ENCODE measurements at places on chromosomes 5 and 9.
A peak's percentile ranks its signal among the peaks of the same experiment; 100 is the strongest.

DNA sequence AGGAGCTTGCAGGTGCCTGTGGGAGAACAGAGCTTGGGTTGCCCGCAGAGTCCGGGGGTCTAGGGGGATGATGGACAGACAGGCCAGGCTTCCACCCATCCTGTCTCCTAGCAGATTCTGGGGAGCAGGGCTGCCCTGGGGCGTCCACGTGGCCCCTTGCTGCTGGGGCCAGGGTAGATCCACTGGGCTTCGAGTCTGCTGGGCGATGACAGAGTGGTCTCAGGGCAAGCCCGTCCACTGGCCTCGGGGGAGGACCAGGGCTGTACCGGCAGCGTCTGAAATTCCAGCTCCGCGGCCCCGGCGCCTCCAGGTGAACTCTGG, 124.2 kb upstream of the IRX4 start:
- no peak overlapping the region for H3K27ac ChIP-seq
- DNase-seq = no peak
- no peaks in the 10 kb centered on the region for H3K36me3 ChIP-seq

DNA sequence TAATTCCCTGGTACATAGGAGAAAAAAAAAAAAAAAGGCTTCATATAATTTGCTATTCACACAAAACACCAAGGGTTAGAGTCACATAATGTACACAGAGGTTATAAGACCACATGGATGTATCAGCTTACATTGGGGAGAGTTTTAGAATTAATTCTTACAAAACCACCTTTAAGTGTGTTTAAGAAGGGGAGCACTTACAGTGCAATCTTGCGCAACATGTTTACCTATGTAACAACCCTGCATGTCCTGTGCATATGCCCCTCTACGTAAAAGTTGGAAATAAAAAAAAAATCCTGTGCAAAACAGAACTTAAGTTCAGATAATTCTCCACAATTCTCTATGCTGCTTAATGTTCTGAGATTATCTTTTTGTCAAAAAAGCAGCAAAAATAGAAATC, 190.0 kb downstream of the DENND1A start:
- no peaks in the 10 kb centered on the region for H3K36me3 ChIP-seq
- DNase-seq = no peak
- H3K27me3 ChIP-seq = no peaks in the 10 kb centered on the region
- peaks cover 26% of the 10 kb centered on the region for H3K4me1 ChIP-seq
- H3K27ac ChIP-seq = no peak overlapping the region

DNA sequence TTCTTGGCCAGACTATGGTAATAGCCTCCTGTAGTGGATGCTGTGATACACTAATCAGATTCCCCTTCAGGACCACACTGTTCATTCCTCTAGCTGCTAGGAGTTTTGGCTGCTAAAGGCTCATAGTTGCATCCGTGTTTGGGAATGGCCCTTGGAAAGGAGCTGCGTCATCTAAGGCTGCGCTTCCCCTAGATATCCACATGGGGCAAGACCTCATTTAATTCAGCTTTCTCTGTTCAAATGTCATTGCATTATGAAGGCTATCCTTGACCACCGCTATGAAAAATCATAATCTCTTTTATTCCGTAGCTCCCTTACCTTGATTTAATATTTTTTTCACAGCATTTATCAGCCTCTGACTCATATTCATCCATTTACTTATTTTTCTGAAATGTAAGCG, 258.3 kb upstream of the NR4A3 start:
- no peaks in the 10 kb centered on the region for H3K36me3 ChIP-seq
- peaks cover 6% of the 10 kb centered on the region for H3K4me1 ChIP-seq
- H3K27ac ChIP-seq = no peak overlapping the region

DNA sequence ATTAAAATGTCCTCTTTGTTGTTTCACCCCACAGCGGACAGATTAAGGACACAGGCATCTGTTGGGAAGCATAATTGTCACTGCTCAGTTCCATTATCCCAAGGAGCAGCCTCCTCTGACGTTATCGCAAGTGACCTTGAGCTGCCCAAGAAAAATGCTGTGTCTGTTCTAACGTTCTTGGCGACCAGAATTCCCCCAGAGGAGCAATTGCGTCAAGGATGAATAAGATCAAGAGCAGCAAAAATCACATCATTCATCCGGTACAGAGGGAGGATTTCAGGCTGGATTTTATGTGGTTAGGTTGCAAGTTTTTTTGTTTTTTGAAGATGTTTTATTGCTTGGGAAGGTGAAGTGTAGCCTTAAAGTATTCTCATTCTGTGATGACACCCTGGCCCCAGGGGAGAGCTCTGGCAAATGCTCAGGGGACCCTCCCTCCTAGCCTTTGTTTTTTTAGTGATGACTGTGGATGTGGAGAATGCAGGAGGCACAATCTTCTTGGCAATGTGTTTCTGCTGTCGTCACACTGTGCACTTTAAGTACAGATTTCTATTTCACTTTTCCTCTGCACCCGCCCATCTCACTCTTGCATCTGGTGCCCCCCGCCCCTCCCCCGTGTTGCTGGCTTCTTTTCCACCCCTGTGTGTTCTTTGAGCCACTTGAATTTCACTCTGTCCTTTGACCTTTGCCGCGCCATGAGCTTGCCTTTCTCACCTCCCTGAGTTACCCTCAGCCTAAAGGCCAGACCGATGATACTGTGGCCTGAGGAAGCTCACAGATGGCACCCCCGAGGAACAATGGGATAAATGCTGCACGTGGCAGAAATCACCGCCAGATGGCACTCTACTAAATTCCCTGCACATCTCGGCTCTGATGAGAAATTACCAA, 308.5 kb downstream of the RAB3C start:
- peak overlapping the region; percentile 67 for H3K4me3 ChIP-seq
- DNase-seq = peak; percentile 75
- peak overlapping the region; percentile 98 for H3K27ac ChIP-seq
- H3K36me3 ChIP-seq = no peaks in the 10 kb centered on the region
- no peaks in the 10 kb centered on the region for H3K27me3 ChIP-seq
- H3K4me1 ChIP-seq = peaks cover 28% of the 10 kb centered on the region

DNA sequence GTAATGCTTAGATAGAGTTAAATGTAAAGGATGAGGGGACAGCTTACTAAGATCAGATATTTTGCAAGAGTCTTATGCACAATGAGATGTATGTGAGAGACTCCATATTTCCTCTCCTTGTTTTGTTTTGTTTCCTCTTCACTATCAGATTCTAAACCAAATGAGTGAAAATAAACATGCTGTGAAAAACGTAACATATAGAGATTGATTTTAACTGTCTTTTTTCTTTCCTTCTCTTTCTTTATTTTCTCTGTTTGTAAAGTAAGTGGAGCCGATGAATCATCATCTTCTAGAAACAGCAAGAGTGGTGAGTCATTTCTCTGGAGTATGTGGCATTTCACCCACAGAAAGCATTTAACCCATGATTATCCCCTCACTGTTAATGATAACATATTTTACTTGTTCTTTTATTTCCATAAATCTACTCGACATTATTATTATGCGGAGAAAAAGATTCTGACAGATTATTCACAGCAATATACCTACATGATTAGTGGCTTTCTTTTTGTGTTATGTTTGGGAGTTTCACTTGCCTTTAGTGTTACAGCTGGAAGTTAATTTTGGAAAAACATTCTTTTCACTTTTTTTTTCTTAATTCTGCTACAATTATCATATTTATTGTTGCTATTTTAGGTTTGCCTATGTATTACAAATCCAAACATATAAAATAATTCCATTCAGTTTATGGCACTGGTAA, 2.1 kb upstream of the ANXA1 start:
- peak overlapping the region; percentile 81 for H3K27ac ChIP-seq
- H3K27me3 ChIP-seq = no peaks in the 10 kb centered on the region
- H3K36me3 ChIP-seq = no peaks in the 10 kb centered on the region
- no peak overlapping the region for H3K4me3 ChIP-seq

DNA sequence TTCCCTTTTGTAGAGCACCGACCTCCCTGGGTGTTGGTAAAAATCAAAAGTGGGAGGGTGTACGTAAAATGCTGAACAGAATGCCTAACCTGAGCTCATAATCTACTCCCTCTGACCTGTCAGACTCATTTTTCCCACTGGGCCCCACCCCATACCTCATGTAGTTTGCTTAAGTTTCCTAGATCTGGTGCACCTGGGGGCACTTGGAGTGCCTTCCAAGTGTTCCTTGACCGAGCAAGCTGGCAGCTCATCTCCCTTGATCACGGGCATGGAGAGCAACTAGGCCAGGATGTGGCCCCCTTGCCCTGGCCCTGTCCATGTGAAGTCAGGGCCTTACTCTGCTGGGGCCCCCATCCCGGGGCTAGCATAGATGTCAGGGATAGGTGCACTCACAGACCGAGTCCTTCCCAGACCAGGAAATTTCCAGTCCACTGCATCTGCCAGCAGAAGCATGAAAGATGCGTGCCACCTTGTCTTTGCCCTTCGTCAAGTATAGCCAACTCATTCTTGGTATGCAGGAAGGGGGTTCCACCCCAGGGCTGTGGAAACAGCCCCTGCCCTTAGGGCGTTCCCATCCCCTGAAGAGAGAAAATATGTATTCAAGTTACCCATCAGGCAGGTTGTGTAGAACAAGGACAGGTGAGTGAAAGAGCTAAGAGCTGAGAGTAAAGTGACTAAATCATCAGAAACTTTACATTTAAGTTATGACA, 41.9 kb downstream of the SLC22A5 start:
- H3K4me3 ChIP-seq = peak overlapping the region; percentile 86
- no peak for DNase-seq
- H3K27me3 ChIP-seq = peaks cover 3% of the 10 kb centered on the region
- peaks cover 9% of the 10 kb centered on the region for H3K4me1 ChIP-seq
- H3K27ac ChIP-seq = no peak overlapping the region
- no peaks in the 10 kb centered on the region for H3K36me3 ChIP-seq

- peaks cover 10% of the 10 kb centered on the region for H3K36me3 ChIP-seq
- no peak for DNase-seq
- peaks cover 19% of the 10 kb centered on the region for H3K4me1 ChIP-seq
- no peak overlapping the region for H3K4me3 ChIP-seq
- no peak overlapping the region for H3K27ac ChIP-seq
- peaks cover 49% of the 10 kb centered on the region for H3K27me3 ChIP-seq
Observed at GRCh38 chr5:10635867-10636350, 72.0 kb downstream of the ANKRD33B start.

DNA sequence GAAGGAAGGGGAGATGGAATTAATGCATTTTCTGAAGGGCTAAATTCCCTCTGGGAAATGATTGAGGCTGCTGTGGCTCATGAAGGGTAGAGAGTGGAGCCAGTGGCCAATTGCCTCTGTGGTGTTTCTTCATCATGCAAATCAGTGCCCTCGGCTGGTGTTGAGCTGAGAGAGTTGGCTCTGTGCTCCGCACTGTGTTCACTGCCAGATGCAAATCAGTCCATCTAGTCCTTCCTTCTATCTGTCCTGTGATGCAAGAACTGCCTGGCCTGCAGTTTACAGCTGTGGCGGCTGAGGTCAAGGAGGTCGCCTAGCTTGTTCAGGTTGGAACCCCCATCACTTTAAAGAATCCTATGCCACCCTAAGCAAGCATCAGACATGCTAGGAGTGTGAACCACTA, 6.0 kb downstream of the TMEM171 start:
- no peak overlapping the region for H3K4me3 ChIP-seq
- no peaks in the 10 kb centered on the region for H3K36me3 ChIP-seq
- H3K4me1 ChIP-seq = no peaks in the 10 kb centered on the region

GRCh38 chr5:84228266-84228665, 156.4 kb downstream of the EDIL3 start:
- no peak overlapping the region for H3K4me3 ChIP-seq
- DNase-seq = no peak
- no peak overlapping the region for H3K27ac ChIP-seq
- no peaks in the 10 kb centered on the region for H3K4me1 ChIP-seq
- H3K36me3 ChIP-seq = no peaks in the 10 kb centered on the region

GRCh38 chr5:16461026-16461425, 4.6 kb downstream of the ZNF622 start:
- peaks cover 36% of the 10 kb centered on the region for H3K4me1 ChIP-seq
- H3K36me3 ChIP-seq = peaks cover 3% of the 10 kb centered on the region
- no peaks in the 10 kb centered on the region for H3K27me3 ChIP-seq
- peak overlapping the region; percentile 62 for H3K4me3 ChIP-seq
- DNase-seq = no peak

- H3K4me3 ChIP-seq = peak overlapping the region; percentile 99
- peak overlapping the region; percentile 99 for H3K27ac ChIP-seq
- no peaks in the 10 kb centered on the region for H3K27me3 ChIP-seq
- no peak for DNase-seq
- H3K36me3 ChIP-seq = no peaks in the 10 kb centered on the region
Observed at GRCh38 chr9:92325991-92326500, 293 bp downstream of the CENPP start.

DNA sequence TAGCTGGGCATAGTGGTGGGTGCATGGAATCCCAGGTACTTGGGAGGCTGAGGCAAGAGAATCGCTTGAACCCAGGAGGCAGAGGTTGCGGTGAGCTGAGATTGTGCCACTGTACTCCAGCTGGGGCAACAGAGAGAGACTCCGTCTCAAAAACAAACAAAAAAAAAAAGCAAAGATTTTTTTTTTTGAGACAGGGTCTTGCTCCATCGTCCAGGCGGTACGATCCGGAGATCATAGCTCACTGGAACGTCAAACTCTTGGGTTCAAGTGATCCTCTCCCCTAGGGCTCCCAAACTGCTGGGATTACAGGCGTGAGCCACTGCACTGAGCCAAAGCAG, 37.6 kb downstream of the ABCA1 start:
- no peaks in the 10 kb centered on the region for H3K27me3 ChIP-seq
- peaks cover 6% of the 10 kb centered on the region for H3K4me1 ChIP-seq
- H3K4me3 ChIP-seq = no peak overlapping the region
- DNase-seq = no peak

GRCh38 chr5:136724161-136724560, 358.8 kb upstream of the TRPC7 start:
- H3K4me3 ChIP-seq = no peak overlapping the region
- no peaks in the 10 kb centered on the region for H3K36me3 ChIP-seq
- DNase-seq = no peak
- H3K4me1 ChIP-seq = no peaks in the 10 kb centered on the region
- H3K27me3 ChIP-seq = peaks cover 4% of the 10 kb centered on the region

- peak overlapping the region; percentile 96 for H3K27ac ChIP-seq
- DNase-seq = peak; percentile 34
- peak overlapping the region; percentile 86 for H3K4me3 ChIP-seq
- peaks cover 23% of the 10 kb centered on the region for H3K4me1 ChIP-seq
Observed at GRCh38 chr5:138054847-138055558, 22.1 kb upstream of the FAM13B start.

- peaks cover 16% of the 10 kb centered on the region for H3K4me1 ChIP-seq
- no peaks in the 10 kb centered on the region for H3K36me3 ChIP-seq
- DNase-seq = no peak
- H3K4me3 ChIP-seq = no peak overlapping the region
- H3K27me3 ChIP-seq = peaks cover 6% of the 10 kb centered on the region
Observed at GRCh38 chr5:3303777-3304176, 291.9 kb upstream of the IRX1 start.

- H3K4me1 ChIP-seq = peaks cover 11% of the 10 kb centered on the region
- H3K27me3 ChIP-seq = peaks cover 15% of the 10 kb centered on the region
- no peak for DNase-seq
- no peak overlapping the region for H3K4me3 ChIP-seq
Observed at GRCh38 chr9:116798521-116798920, 111.4 kb downstream of the TRIM32 start.

DNA sequence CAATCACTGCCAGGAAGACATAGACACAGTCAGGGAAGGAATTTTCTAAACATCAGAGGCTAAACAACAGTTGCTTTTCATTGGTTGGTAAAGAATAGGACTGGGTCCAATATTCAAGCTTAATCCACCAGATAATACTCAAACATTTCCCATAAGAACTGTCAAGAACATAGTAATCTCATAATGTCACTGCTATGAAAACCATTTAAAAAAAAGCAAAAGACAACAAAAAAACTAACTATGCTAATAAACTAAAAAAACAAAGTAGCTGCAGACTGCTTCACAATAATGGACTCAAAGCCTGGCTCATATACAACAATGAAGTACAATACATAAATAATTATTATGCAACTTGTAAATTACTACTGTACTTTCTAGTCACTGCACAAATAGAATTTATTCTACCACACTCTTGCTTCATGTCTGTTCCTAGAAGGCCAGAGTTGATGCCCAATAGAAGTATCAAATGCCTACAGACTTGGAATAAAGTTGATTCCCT, 148.7 kb downstream of the MLLT3 start:
- no peaks in the 10 kb centered on the region for H3K36me3 ChIP-seq
- DNase-seq = no peak
- peaks cover 35% of the 10 kb centered on the region for H3K4me1 ChIP-seq
